HFFc6 (cell line): ENCODE measurements at places on chromosomes 1 and 21. TPM values are rescaled to one million over a fixed set of nuclear protein-coding genes. Genes with fewer than 3 reads are reported as not detected.

PER3 gene
- 5.0 and 6.6 TPM in 2 replicates for total RNA-seq

- DNase-seq: no peak
Measured at GRCh38 chr1:214709241-214709640, 106.2 kb downstream of the CENPF start.

PTPN14 gene
- 110 to 135 TPM (median 125 TPM) in 3 replicates for total RNA-seq

GRCh38 chr1:68448365-68448764 lies 1.4 kb downstream of the RPE65 start:
- no peak for DNase-seq

- no peak for DNase-seq
Measured at GRCh38 chr1:177172866-177173265, 2.1 kb downstream of the BRINP2 start.

PPIAL4G gene
- not detected in 3 replicates for total RNA-seq

- DNase-seq: no peak
Measured at GRCh38 chr1:88228114-88228513, 456.0 kb upstream of the PKN2 start.

SYTL1 gene
- total RNA-seq: 0.25 TPM in 1 of 3 replicates, not detected in the others

- DNase-seq: no peak
Measured at GRCh38 chr21:27799861-27800260, 833.0 kb upstream of the ADAMTS5 start.

DNA sequence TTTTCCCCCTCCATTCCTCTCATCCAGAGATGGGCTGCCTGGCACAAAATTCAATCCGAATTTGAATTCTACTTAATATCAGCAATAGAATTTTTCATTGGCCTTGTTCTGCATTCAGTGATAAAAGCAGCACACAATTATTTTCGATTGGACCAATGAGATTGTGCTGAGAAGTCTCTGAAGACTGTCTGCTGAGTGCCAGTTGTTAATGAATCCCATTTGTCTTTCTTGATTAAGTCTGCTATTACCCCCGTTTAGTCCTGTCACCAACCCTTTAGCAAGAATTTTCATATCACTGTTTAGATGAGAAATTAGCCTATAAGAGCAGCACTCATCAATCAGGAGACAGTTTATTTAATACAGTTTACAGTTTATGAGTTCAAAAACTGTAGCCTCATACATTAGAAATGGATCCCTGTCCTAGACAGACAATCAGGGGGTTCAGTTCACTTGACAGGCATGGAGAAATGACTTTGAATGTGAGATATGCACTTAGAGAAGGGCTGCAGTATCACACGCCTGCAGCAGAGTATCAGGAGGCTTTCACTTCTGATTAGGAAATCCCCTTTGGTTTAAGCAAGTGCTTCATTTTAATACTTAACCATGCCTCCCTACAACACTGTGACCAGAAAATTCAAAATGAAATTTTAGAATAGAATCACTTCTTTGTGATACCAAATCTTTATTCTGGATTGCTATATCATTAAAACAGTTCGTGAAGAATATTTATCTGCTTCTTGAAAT lies 304.7 kb upstream of the PTBP2 start:
- no peak for DNase-seq
